ENCODE measurements at places on chromosomes 2 and 18.
A peak's percentile ranks its signal among the peaks of the same experiment; 100 is the strongest.

DNA sequence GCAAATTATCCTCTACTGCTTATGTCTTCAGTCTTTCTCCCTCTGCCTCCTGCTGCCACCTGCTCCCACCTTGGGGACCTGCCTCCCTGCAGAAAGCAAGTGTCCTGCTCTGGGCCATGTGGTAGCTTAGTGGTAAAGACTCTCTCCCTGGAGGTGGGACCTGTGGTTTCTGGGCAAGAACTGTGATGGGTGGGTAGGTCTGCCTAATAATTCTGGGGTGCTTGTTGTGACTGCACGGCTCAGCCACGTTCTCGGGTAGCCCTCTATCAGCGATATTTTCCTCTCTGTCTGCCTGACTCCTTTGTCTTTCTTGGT lies 16.4 kb upstream of the CD28 start:
- DNase-seq, result no peak

DNA sequence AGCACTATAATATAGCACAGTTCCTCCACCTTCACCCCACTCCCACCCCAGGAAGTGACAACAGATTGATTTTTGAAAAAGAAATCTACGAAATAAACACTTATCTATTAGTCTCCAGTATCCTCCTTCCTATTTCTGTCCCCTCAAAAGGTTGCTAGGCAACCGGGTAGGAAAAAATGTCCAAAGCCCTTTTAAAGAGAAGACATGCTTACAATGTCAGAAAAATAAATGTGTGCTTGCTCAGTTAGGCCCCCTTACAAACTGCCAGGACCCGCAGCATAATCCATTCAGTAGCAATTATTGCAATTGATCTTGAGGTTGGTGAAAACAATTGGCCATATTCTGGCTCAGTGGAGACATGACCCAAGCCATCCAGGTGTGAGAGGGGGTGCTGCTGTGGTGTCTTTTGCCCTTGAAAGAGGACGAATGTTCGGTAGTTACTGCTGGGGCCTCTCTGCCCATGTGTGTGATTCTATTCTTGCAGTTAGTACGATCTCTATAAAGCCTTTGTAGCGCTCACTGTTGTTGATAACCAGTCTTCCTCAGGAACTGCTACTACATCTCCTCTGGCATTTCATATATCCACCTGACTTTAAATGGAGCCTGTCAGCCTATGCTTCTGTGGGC lies 144.3 kb downstream of the MYO3B start:
- no peak for DNase-seq

GRCh38 chr2:112658839-112659667 lies 13.3 kb downstream of the SLC20A1 start:
- DNase-seq, result no peak

DNA sequence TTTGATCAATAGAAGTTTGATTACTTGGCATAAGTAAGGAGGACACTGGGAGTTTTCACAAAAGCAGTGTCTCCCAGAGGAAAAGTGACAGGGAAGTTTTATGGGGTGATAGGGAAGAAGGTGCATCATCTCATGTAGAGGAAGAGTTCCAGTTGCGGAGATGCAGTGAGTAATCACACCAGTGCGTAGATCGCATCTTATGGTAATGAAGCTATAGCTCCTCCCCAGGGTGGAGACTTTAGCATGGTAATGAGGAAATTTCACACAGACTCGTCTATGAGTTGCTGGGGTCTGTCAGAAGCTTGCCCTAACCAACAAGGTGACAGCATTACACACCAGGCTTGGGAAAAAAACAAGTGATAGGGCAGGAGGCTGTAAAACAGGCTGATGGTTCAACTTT lies 49.0 kb downstream of the KYNU start:
- no peak for DNase-seq

GRCh38 chr18:52610451-52611115 lies 270.6 kb downstream of the DCC start:
- no peak for DNase-seq

DNA sequence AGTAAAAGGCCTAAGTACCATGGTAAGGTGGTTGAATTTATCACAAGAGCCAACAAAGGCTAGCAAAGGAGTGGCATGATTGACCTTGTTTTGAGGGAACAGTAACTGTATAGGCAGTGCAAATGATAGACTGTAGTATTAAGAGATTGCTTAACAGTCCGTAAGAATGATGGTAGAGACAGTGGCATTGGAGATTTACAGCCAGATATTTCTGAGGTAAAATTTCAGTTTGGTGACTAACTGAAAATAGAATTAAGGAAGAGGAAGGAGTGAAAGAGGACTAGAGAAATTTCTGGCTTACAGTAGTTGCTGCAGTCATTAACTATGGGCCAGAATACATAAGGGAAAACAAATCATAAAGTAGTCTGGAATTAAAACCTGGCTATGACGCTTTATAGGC lies 4.4 kb upstream of the BAZ2B start:
- no peak for DNase-seq

- no peak for DNase-seq
These were observed 593.9 kb downstream of the NYAP2 start for GRCh38 chr2:225993430-225993829.

- DNase-seq, result no peak
These were observed 3.6 kb upstream of the CAPG start for GRCh38 chr2:85413592-85414420.

DNA sequence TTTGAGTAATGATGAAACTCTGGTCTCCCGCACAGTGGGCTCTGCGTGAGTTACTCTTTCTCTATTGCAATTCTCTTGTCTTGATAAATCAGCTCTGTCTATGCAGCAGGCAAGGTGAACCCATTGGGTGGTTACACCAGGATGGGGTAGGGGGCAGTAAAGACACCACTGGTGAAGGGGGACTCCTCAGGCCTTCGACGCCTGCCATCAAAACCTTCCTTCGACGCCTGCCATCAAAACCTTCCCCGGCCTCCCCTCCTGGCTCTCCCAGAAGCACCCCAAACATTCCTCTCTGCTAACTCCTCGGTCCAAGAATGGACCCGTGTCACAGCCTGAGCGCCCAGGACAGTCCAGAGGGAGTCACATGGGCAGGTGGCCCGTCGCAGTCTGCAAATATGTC lies 4.8 kb upstream of the STARD7 start:
- DNase-seq, result no peak

- DNase-seq, result no peak
These were observed 249.3 kb downstream of the ZNF385B start for GRCh38 chr2:179612108-179612507.

- DNase-seq, result no peak
These were observed 162.2 kb downstream of the CD226 start for GRCh38 chr18:69785466-69785865.

GRCh38 chr18:3468066-3468705 lies 18.2 kb downstream of the TGIF1 start:
- DNase-seq, result no peak

DNA sequence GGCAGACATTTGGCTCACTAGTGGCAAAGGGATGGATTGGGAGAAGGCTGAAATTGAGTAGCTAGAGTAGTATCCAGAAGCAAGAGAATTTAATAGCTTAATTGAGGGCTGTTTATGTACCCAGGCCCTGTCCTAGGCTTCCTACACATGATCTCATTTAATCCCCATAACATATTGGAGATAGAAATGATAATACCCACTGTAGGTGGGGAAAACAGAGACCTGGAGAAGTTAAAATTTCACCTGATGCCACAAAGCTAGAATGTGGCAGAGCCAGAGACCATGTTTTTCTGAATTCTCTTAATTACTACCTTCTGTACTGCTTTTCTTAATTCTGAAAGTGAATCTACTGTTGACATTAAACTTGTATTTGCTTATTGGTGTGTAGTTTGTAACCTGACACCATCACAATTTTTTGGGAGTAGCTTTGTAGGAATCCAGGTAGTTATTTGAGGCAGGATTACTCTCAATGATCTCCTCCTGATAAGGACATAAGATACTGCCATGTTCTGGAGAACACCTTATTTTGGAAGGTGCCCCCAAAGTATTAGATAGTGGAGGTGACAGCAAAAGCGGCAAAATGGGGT lies 42.2 kb downstream of the RAB10 start:
- DNase-seq, result no peak

DNA sequence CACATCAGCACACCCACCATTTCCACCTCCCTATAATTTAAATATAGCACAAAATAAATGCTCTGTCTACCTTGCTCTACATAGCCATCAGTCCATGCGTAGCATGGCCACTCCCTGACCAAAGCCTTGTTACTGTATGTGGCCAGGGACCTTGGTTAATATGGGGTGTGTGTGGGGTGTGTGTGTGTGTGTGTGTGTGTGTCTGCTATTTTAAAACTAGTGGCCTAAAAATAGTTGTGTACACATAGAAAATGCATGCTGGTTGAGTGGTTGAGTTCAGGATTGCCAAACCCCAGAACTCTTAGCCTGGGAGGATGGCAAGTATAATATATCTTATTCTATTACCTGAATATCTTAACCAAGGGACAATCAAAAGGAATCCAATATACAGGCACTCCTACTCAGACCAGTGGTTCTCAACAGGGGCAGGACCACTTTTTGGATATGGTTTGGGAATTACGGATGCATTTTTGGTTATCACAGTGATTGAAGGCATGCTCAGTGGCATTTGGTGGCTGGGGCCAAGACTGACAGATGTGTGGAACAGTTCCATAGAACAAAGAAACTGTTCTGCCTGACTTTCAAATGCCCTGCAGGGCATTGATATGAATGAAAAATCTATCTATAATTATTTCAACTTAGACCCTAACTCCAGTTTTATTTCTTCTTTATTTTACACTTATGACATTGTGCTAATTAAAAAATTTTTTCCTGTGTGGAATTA lies 72.3 kb upstream of the PSME4 start:
- no peak for DNase-seq

GRCh38 chr18:76234676-76235060 lies 260.4 kb downstream of the ZNF516 start:
- DNase-seq, result no peak

DNA sequence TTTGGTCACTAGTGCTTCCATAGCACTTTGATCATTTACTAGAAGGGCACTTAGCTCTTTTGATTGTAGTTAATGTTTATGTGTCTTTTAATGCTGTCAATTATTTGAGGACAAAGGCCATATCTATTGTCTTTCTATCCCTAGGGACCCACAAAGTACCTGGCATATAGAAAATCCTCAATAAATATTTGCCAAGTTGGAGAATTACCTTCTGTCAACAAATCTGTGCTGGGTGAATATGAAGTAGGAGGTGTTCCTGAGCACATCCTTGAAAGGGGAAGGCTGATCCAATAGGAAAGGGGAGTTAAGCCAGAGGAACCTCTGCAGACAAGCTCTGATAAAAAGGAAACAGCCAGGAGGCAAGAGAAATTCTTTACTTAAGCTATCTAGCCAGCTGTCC lies 8.2 kb downstream of the DPP4 start:
- no peak for DNase-seq

GRCh38 chr2:36561237-36561944 lies 36.6 kb downstream of the FEZ2 start:
- no peak for DNase-seq

DNA sequence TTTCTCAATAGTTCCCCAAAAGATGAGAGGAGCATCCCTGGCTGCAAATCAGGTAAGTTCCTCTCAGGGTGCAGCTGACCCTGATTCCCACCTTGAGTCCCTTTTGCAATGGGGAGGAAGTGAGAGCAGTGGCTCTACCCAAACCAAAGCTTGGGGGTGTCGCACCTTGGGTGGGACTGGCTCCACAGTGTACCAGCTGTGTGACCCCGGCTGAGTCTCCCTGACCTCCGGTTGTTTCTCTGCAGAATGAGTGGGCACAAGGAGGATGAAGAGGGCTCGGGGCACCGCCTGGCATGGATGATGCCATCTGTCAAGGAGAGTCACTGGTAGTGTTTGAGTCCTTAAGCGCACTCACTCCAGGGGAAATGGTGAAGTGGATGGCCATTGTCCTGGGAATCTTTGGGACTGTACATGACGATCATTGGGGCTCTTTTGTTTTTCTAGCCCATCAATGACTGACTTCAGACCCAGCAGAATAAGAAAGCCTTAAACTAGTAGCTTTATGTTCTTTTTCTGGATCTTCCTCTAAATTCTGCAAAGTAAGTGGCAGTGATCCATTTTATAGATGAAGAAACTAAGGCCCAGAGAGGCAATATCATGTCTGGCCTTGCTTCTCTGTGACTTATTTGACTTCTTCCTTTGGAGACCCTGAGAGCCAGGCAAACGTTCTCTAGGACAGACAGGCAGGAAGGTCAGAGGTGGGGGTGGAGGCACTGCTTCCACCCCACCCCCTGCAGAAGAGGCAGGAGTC lies 106.3 kb upstream of the ST3GAL5 start:
- peak; percentile 62 for DNase-seq

DNA sequence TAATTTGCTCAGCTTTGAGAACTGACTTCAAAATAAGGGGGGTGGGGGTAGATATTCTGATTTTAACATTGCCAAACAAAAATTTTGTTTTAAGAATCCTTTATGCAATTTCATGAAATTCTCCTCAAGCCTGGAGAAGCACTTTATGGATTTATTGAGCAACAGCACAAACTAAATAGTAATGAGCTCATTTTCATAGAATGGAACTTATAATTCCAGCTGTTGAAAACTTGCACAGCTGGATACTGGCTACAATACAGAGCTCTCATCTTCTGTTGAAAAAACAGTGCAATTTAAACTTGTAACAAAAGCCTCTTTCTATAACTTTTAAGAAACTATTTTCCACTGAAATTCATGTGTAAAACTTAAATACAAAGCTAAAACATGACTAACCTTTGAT lies 137.6 kb upstream of the FN1 start:
- no peak for DNase-seq

DNA sequence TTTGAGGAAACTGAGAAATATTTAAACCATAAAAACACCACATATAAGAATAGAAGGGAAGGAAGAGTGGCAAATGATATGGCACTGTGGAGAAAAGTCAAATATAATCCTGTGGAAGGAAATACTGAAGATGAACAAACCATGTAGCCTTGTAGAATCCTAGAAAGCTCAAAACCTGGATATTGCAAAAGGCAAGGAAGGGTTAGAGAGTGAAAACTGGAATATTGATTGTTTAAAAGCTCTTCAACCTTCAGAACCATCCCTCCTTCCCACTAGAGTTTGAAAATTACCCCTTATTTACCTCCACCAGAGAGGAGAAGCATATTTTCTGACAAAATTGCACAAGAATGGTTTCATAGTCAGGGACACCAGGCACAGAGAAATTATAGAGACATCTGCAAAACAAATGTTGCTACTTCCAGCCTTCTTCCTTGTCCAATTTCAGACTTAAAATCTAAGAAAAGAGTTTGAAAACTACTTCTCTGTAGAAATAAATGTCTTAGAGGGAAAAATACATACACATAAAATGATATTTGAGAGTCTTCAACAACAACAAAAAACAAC lies 48.0 kb downstream of the ANTXR1 start:
- no peak for DNase-seq

DNA sequence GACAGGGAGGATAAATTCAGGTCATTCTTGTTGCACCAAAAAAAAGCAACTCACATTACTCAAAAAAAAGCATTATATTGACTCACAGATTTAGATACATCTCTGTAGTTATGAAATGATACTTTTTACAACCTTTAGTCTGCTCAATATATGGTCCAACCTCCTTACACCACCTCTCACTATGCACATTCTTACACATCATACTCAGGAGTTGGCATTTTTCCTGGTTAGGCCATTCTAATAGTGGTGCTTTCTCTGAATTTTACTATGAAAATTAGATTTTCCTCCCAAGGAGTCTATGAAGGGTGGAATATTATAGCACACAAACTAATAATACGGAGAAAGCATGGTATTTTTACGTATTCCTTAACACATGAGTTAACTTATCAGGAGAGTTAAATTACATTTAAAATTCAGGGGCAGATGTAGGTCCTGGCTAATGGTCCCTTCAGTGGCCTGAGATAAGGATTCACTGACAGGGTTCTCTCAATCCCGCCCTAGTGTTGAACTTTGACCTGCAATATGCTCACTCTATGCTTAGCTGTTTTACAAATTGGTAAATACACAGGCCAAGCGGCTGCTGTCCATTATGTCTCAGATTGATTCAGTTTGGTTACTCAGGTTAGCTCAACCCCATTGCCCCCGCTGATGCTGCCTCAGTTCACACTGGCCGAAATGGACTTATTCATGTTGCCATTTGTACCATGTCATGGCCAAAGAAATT lies 153.6 kb downstream of the NCKAP5 start:
- no peak for DNase-seq
